ENCODE measurements at places on chromosomes 2 and 18.

GRCh38 chr2:160445673-160446072, 47.9 kb downstream of the RBMS1 start:
- no peak for DNase-seq

GRCh38 chr2:59900728-59901452, 652.6 kb downstream of the BCL11A start:
- DNase-seq: no peak

GRCh38 chr2:101860782-101861181, 131.0 kb upstream of the IL1R2 start:
- no peak for DNase-seq

GRCh38 chr2:9228088-9228751, 21.6 kb downstream of the ASAP2 start:
- DNase-seq: no peak

DNA sequence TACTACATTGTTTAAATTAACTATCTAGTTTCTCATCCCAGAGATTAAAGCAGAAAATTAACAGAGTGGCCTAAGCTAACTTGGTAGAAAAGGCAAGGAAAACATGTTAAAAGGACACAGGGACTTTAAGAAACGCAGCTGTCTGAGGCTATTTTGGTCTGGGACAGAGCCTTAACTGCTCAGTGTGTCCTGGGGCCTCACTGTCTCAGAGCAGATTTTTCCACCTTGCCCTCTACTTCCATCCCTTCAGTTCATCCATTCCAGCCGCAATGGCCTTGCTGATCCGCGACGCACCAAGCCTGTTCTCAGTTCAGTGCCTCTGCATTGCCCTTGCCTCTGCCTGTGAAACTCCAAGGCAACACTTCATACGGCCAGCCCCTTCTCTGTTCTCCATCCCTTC, 114.9 kb upstream of the OSR1 start:
- DNase-seq: no peak
